ENCODE measurements at places on chromosomes 1 and 21.

- no peak for DNase-seq
Observed at GRCh38 chr1:64245495-64245894, 42.1 kb downstream of the UBE2U start.

GRCh38 chr1:93095804-93096585 lies 16.9 kb downstream of the MTF2 start:
- no peak for DNase-seq

- DNase-seq = no peak
Observed at GRCh38 chr1:238186887-238187574, 296.3 kb upstream of the ZP4 start.

GRCh38 chr1:206985162-206985749 lies 15.0 kb upstream of the FCAMR start:
- DNase-seq = no peak

DNA sequence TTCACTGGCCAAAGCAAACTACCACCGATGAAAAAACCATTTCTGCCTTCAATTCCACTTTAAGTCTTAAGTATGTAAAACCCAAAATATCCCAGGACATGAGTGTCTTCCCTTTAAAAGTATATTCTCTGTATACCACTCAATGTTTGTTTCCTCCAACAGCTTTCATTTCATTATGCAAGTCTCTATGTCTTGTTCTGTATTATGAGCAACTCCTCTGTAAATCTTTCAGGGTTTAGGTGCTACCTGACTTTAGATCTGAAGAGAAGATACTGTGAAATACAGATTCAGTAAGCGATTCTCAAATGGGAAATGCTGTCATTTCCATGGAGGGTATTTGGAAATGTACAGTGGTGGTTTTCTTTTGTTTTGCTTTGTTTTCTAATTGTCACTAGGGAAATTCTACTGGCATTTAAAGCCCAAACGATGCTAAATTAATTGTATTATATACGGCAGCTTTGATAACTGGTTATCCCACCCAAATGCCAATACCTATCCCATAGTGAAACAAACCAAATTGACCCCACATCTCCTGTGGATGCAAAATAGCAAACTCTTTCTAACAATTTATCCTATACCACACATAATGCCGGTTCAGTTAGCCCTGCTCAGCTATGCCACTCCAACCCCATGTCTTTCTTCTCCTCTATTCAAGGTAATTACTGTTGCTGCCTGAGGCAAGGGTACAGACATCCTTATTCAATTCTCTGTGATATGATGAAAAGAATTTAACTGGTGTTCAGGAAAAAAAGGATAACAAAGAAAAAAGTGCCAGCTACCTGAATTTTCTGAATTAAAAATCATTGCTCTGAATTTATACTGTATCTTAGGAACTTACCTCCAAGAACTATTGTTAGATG lies 182.8 kb downstream of the EIF4G3 start:
- no peak for DNase-seq

DNA sequence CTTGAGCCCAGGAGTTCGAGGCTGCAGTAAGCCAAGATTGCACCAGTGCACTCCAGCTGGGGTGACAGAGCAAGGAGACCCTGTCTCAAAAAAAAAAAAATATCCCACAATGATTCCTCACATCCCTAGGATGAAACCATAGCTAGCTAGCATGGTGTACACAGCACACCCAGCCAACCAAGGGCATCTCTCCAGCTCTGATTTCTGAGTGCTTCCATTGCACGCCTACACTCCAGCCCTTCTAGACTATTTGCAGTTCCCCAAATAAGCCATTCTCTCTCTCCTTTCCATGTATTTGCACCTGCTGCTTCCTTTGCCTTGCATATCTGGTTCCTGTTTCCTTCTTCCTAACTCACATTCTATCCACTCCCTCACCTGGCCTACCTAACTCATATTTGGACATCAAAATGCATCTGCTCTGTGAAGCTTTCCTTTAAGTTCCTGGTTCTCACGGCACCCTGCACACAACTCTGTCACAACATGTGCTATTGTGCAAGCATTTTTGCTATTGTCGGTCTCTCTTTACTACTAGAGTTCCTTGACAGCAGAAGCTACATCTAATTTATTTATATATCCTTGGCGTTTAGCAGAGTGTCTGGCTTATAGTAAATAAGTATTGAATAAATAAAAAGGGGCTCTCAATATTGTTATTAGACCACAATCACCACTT lies 2.4 kb upstream of the ELAPOR1 start:
- no peak for DNase-seq

DNA sequence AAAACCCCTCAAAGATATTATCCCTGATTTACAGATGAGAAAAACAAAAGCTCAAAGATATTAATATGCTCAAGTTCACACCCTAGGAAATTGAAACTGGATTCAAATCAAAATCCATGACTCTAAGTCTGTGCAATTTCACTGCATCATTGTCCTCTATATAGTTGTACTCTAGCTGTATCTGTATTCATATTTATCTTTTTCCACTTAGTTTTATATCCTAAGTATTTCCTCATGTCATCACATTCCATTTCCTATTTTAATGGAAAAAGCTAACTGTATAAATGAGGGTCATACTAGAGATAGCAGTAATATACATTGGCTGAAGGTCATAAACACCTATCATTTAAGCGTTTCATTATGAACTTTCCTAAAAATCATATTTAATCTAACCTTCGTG lies 42.2 kb upstream of the RALGPS2 start:
- no peak for DNase-seq

DNA sequence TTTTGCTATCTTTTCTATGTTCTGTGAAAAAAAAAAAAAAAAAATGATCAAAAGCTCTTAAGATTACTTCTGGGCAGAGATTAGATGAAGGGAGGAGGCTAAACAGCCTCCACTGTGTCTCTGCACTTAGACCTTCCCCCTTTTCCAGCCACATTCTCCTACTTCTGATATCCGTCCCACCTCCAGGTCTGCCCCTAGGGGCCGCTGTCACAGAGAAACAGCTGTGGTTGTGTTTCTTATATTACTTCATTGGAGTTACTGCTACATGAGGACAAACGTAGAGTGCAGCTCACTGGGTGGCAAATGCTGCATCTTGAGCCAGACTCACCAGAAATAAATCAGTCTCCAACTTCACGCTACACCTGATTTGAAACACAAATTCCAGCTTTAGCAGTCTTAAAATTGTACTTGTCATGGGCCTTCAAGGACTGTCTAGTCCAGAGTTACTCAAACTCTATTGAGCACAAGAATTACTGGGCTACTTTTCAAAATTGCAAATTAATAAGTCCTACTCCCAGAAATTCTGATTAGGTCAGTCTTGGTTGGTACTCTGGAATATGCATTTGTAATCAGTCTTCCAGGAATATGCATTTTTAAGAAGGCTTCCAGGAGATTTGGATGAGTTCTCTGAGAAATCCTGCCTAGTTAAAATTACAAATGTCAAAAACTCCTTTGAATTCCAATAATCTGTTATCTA lies 125.2 kb upstream of the PTBP2 start:
- DNase-seq = peak; percentile 35

DNA sequence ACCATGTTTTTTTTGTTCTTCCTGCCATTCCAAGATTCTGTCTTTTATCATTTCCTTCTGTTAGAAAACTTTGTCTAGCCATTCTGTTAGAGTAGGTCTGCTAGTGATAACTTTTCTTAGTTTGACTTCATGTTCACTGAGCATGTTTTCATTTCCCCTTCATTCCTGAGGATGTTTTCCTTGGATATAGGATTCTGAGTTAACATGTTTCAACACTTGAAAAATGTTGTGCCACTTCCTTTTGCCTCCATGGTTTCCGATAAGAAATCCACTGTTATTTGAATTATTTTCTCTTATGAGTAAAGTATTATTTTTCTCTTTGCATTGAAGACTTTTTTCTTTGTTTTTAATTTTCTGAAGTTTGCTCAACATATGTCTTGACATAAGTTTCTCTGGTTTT lies 66.7 kb downstream of the ATP1A1 start:
- no peak for DNase-seq

GRCh38 chr1:159008744-159009188 lies 941 bp upstream of the IFI16 start:
- DNase-seq = no peak

Data from HuH-7.5 (cell line).